Natural killer cell treated with Interleukin-12 subunit alpha and Interleukin-12 subunit beta and Interleukin-15 and Interleukin-18, amount 100 ng/mL, for 72 hours (primary cell): ENCODE measurements at places on chromosomes 1 and 21.
A peak's percentile ranks its signal among the peaks of the same experiment; 100 is the strongest.

DNA sequence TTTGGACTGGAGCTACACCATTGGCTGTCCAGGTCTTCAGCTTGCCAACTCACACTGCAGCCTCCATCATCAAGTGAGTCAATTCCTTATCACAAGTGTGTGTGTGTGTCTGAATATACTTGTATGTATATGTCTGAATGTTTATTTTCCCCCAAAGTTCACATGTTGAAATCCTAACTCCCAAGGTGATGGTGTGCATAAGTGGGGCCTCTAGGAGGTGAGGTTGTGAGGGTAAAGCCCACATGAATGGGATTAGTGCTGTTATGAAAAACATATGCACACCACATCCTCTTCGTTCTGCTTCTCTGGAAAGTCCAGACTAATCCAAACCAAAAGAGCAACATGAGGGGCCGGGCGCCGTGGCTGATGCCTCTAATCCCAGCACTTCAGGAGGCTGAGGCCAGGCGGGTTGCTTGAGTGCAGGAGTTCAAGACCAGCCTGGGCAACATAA lies 48.7 kb upstream of the LBR start:
- H3K4me3 ChIP-seq = no peak overlapping the region
- no peak for DNase-seq
- H3K36me3 ChIP-seq = no peaks in the 10 kb centered on the region
- H3K27me3 ChIP-seq = no peaks in the 10 kb centered on the region

GRCh38 chr1:155976062-155976912 lies 2.1 kb downstream of the ARHGEF2 start:
- DNase-seq = peak; percentile 83
- H3K27ac ChIP-seq = peak overlapping the region; percentile 87
- no peaks in the 10 kb centered on the region for H3K27me3 ChIP-seq
- H3K4me1 ChIP-seq = peaks cover 80% of the 10 kb centered on the region
- H3K4me3 ChIP-seq = peak overlapping the region; percentile 92

DNA sequence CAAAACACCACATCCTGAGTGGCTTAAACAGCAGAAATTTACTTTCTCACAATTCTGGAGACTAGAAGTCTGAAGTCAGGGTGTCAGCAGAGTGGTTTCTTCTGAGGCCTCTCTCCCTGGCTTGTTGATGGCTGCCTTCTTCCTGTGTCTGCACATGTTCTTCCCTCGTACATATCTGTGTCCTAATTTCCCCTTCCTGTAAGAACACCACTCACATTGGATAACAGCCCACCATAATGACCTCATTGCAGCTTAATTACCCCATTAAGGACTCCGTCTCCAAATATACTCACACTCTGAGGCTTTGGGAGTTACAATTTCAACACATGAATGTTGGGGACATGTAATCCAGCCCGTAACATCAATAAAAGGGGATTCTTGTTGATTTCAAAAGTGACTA lies 23.4 kb downstream of the C8A start:
- no peaks in the 10 kb centered on the region for H3K4me1 ChIP-seq
- peaks cover 6% of the 10 kb centered on the region for H3K27me3 ChIP-seq
- peak overlapping the region; percentile 3 for H3K27ac ChIP-seq
- H3K36me3 ChIP-seq = no peaks in the 10 kb centered on the region

- no peaks in the 10 kb centered on the region for H3K36me3 ChIP-seq
- H3K4me1 ChIP-seq = peaks cover 27% of the 10 kb centered on the region
- H3K4me3 ChIP-seq = no peak overlapping the region
These were observed 25.4 kb upstream of the TMEM54 start for GRCh38 chr1:32926562-32926961.

- DNase-seq = no peak
- H3K27me3 ChIP-seq = no peaks in the 10 kb centered on the region
- no peaks in the 10 kb centered on the region for H3K36me3 ChIP-seq
- no peaks in the 10 kb centered on the region for H3K4me1 ChIP-seq
- H3K27ac ChIP-seq = no peak overlapping the region
These were observed 8.6 kb downstream of the CACNA1S start for GRCh38 chr1:201103666-201104065.
